Head of caudate nucleus (tissue), 42 donors: ENCODE measurements at places on chromosomes 4 and X.

GRCh38 chr4:122744229-122744628 lies 11.7 kb downstream of the BBS12 start:
- DNase-seq = no peak

GRCh38 chr4:122005064-122005755 lies 53.4 kb upstream of the TRPC3 start:
- no peak for DNase-seq

DNA sequence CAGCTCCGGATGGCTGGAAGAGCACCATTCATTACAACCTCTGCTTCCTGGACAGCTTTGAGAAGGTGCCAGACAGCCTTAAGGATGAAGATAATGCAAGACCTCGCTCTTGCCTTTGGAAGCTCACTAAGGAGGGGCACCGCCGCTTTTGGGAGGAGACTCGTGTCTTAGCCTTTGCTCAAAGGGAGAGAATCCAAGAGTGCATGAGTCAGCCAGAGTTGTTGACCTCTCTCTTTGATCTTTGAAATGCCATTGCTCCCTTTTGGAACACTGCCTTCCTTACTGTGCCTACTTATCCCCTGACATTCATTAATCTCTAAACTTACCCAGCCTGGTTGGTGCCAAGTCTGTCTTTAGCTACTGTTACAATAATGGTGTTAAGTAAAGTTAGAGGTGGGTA lies 1.2 kb downstream of the FOXR2 start:
- no peak for DNase-seq

DNA sequence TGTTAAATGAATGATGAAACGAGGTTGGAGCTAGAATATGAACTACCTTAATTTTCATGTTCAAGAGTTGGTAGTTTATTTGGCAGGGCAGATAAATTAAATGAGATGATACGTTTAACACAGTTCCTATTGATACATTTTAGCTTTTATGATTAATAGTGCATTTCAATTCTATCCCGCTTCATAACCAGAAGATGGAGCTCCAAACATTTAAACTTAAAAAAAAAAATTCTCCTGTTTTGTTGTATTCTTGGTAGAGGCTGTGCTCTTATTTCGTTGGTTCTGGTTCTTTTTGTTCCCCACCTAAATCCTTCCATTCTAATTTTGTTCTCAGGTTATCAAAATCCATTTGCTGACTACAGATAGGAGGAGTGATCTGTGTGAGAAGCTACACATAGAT lies 71.8 kb upstream of the PTPN13 start:
- no peak for DNase-seq

- no peak for DNase-seq
Observed at GRCh38 chrX:40938423-40938822, 146.8 kb upstream of the USP9X start.

GRCh38 chr4:80276931-80277330 lies 10.5 kb downstream of the FGF5 start:
- DNase-seq = no peak

- DNase-seq = no peak
Observed at GRCh38 chr4:124868495-124868894, 156.0 kb upstream of the ANKRD50 start.

GRCh38 chr4:98434816-98435215 lies 173.6 kb downstream of the RAP1GDS1 start:
- DNase-seq = no peak

DNA sequence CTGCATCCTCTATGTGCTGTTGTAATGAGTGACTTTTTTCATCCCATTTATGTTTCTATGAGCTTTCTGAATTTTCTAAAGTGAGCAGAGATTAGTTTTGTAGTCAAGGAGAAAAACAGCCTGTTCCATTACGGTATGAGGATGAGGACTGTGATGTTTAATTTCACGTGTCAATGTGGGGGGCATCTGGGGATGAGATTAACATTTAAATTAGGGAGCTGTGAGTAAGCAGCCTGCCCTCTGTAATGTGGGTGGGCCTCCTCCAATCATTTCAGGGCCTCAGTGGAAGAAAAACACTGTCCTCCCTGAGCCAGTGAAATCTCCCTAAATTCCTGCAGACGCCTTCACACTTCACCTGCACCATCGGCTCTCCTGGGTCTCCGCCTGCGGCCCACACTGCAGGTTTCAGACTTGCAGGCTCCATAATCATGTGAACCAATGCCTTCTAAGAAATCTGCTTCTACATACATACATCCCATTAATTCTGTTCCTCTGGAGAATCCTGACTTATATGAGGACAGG lies 121.7 kb downstream of the AFAP1 start:
- DNase-seq = no peak
